Fibroblast of villous mesenchyme (primary cell): ENCODE measurements at places on chromosomes 7 and 10.
A peak's percentile ranks its signal among the peaks of the same experiment; 100 is the strongest.

- DNase-seq: peak; percentile 63
Observed at GRCh38 chr7:141012044-141012685, 2.6 kb downstream of the MRPS33 start.

- peak; percentile 20 for DNase-seq
Observed at GRCh38 chr10:82969405-82969804, 1094.4 kb downstream of the NRG3 start.

GRCh38 chr7:131004371-131004770, 270.4 kb upstream of the KLF14 start:
- DNase-seq: no peak

GRCh38 chr10:11743461-11744338, 1.5 kb downstream of the ECHDC3 start:
- DNase-seq: no peak

- DNase-seq: no peak
Observed at GRCh38 chr7:113891828-113892227, 27.0 kb downstream of the PPP1R3A start.

DNA sequence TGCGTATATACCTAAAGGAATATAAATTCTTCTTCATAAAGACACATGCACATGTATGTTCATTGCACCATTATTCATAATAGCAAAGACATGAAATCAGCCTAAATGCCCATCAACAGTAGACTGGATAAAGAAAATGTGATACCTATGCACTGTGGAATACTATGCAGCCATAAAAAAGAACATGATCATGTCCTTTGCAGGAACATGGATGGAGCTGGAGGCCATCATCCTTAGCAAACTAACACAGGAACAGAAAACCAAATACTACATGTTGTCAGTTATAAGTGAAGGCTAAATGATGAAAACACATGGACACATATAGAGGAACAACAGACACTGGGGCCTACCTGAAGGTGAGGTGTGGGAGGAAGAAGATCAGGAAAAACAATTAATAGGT, 48.7 kb downstream of the GPR37 start:
- no peak for DNase-seq

- DNase-seq: peak; percentile 5
Observed at GRCh38 chr7:144137501-144137900, 14.5 kb downstream of the OR2A14 start.

- DNase-seq: no peak
Observed at GRCh38 chr10:86258499-86258898, 108.1 kb downstream of the GRID1 start.

DNA sequence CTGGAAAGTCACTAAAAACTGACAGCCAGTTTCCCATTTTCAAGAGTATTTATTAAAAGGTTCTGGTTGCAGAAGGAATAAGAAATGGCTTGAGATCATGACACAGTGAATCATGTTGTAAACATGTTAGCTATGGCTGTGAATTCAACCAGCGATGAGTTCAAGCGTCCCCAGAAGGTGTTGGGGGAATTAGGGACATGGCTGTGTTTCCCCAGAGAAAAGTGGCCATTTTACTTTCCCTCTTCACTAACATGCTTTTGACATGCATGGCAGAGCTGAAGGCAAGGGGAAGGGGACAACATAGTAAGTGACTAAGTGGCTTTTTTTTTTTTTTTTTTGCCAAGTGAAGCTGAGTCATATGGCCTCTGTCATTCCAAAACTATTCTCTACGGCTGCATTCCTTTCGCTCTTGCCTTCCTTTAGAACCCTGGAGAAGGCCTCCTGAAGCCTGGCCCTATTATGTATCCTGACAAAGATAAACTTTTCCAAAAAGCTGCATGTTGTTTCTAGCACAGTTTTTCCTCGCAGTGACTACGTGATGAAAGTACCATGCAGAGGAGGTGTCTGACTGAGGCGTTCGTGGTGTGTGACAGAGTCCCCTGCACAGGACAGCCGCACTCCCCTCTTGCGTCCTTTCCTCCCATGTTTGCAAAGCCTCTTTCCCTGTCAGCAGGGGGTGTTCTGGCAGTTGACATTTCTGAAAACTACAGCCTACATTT, 46.9 kb downstream of the EGFR start:
- DNase-seq: peak; percentile 83

DNA sequence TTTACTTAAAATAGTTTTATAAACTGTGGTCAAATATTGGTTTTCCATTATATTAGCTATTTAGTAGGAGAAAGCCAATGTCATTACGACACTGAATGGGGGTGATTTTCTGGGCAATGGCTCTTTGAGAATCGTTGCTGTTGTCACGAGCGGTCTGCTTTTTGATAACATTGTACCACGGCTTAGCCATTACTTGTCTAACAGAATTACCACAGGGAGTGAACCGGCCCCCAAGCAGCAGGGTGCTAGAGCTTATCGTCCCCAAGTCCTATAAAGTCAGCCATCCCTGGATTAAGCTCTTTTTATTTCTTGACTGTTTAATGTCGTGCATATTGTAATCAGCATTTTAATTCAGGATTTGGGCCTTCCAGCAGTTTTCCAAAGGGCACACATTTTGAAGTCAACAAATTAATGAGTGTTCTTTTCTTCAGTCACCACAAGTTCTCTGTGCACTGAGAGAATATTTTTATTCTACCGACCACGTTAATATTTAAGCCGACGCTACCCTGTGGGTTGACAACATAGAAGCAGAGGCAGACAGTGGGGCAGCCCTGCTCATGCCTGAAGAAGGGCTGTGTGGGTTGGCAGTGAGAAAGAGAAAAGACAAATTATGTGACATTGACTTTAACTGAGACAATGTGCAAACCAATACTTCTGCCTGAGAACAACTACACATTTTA, 125.8 kb downstream of the ICA1 start:
- DNase-seq: no peak

- DNase-seq: peak; percentile 23
Observed at GRCh38 chr10:122974023-122974422, 6.2 kb upstream of the PSTK start.

DNA sequence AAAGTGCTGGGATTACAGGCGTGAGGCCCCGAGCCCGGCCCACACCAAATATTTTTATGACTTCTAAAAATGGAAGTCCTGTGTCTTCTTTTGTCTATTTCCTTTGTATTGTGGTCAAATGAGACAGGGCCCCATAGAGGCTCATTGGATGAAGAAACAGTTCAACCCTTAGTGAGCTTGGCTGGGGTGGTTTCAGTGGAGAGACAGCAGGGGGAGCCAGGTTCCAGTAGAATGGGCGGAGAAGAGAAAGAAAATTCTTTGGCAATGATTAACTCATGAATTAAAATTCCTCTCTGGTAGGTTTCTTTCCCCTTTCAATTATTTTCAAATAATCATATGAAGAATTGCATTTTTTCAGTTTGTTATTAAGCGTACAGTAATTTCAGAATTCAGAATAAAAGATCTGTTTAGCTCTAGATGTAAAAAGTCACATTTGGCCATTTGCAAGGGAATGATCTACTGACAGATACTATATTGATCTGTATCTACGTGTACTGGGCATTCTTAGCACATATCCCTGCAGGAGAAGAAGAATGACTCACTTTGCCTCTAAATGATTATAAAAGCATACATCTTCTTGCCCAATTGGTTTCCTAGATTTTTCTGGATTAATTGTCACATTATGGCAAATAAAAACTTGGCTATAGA, 43.2 kb downstream of the PNLIPRP3 start:
- DNase-seq: no peak

DNA sequence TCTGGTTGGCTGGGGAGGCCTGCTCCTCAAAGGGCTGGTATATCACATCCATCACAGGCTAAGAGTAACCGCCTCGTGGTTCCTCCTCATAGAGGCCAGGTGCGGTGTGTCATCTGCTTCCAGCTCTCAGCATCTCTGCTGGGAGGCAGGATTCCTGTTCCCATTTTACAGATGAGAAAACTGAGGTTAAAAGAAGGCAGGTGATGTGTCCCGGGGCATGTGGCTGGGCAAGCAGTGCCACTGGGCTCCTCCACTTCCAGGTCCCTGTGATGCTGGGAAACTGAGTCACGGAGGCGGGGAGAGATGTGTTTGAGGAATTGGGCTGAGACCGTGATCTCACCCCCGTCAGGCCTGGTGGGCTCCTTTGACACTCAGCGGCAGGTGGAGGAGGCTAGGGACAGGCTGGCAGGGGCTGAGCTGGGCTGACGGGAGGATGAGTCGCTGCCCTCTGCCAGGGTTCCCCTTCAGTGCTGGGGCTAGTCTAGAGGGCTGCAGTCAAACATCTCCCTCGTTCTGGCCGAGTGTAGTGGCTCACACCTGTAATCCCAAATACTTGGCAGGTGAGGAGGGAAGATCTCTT, 9.4 kb downstream of the ARPC1B start:
- no peak for DNase-seq

- no peak for DNase-seq
Observed at GRCh38 chr10:113533801-113534200, 19.1 kb upstream of the HABP2 start.

DNA sequence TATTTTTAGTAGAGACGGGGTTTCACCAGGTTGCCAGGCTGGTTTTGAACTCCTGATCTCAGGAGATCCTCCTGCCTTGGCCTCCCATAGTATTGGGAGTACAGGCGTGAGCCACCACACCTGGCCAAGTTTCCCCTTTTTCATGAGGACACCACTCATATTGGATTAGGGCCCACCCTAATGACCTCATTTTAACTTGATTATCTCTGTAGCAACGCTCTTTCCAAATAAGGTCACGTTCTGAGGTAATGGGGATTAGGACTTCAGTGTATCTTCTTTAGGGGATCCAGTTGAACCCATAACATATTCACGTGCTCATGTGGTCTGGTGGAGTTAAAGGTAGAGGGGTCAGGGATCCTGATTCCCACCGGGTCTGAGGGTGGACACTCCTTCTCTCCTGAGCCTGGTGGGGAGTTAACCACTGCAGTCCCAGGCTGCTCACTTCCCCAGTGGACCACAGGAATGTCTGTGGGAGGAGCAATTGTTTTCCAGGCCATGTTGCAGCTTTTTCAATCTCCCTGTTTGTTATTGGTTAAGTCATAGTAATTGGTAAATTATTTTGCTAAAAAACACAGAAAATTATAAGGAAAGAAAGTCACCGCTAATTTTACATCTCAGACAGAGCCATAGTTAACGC, 130.5 kb downstream of the GRK5 start:
- DNase-seq: peak; percentile 91

DNA sequence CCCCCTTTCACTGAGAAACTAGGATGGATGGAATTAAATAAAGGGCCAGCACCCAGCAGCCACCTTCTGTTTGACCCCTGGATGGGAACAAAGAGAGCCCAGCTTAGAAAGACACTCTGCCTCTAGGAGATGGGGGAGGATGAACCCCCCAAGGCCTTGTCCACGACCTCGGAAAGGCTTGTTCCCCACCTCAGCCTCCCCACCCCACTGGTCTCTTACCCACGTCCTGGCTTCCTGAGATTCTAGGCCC, 9.7 kb downstream of the ITPRIP start:
- no peak for DNase-seq

DNA sequence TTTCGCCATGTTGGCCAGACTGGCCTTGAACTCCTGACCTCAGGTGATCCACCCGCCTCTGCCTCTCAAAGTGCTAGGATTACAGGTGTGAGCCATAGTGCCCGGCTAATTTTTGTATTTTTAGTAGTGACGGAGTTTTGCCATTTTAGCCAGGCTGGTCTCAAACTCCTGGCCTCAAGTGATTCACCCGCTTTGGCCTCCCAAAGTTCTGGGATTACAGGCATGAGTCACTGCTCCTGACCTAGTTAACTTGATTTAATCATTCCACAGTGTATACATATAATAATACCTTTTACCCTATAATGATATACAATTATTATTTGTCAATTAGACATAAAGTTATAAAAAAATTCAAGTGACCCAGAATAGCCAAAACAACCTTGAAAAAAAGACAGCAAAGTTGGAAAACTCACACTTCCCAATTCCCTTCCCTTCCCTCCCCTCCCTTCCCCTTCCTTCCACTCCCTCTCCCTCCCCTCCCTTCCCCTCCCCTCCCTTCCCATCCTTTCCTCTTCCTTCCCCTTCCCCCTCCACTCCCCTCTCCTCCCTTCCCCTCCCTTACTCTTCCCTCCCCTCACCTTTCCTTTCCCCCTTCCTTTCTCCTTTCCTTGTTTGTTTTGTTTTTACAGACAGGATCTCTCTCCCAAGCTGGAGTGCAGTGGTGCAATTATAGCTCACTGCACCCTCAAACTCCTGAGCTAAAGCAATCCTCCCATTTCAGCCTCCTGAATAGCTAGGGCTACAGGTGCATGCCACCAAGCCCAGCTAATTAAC, 14.8 kb upstream of the ZMIZ2 start:
- DNase-seq: peak; percentile 65

DNA sequence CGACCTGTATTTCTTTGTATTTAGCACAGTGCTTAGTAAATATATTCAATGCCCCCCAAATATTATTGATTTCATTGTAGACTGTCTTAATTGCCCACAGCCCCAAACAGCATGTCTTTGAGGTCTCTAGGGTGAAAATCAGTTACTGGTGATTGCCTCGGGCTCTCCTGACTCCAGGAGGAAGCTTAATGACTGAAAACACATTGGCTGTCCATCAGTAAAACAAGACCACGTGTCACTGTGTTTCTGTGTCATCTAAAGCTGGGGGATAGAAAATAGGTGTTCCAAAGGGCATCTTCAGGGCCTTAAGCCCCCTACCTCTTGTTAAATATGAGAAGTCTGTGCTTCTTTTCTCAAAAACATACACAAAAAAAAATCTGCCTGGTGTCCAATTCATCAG, 67.9 kb downstream of the CACNA2D1 start:
- DNase-seq: no peak

GRCh38 chr7:43669286-43670081, 59.8 kb downstream of the COA1 start:
- no peak for DNase-seq
